ENCODE measurements at places on chromosomes 2 and 18. TPM values are rescaled to one million over a fixed set of nuclear protein-coding genes. Genes with fewer than 3 reads are reported as not detected.

STPG4 gene
- total RNA-seq: 0.16 TPM

SLC19A3 gene
- total RNA-seq: 1.5 TPM

CDK15 gene
- total RNA-seq: 0.12 TPM

SLC5A7 gene
- not detected for total RNA-seq

CELF4 gene
- total RNA-seq: not detected

CD8B2 gene
- total RNA-seq: not detected

ZAP70 gene
- 0.76 TPM for total RNA-seq

SIGLEC15 gene
- total RNA-seq: not detected

TNP1 gene
- total RNA-seq: not detected

ACAA2 gene
- total RNA-seq: 27.6 TPM

ST6GAL2 gene
- total RNA-seq: 2.5 TPM

SPP2 gene
- not detected for total RNA-seq

RFX8 gene
- not detected for total RNA-seq

RAB6C gene
- not detected for total RNA-seq

VWA3B gene
- total RNA-seq: 0.40 TPM

MAP3K19 gene
- not detected for total RNA-seq

CPS1 gene
- 4.7 TPM for total RNA-seq

CFC1 gene
- not detected for total RNA-seq

CNGA3 gene
- not detected for total RNA-seq

UPP2 gene
- not detected for total RNA-seq

SLC8A1 gene
- total RNA-seq: 1.3 TPM

CD226 gene
- 0.44 TPM for total RNA-seq

IL36A gene
- total RNA-seq: 167 TPM

MLPH gene
- 5.3 TPM for total RNA-seq

POLE4 gene
- total RNA-seq: 42.4 TPM

ALPG gene
- not detected for total RNA-seq

KCMF1 gene
- 80.7 TPM for total RNA-seq

ITGB1BP1 gene
- 53.8 TPM for total RNA-seq

SDC1 gene
- 477 TPM for total RNA-seq

ITGB6 gene
- total RNA-seq: 24.2 TPM

ELOA2 gene
- not detected for total RNA-seq

CCDC93 gene
- total RNA-seq: 11.5 TPM

MGAT4A gene
- 5.6 TPM for total RNA-seq

TUBA4B gene
- not detected for total RNA-seq

NPHP1 gene
- 0.84 TPM for total RNA-seq

OSGEPL1 gene
- 3.7 TPM for total RNA-seq

BOLL gene
- not detected for total RNA-seq

BOK gene
- total RNA-seq: 35.0 TPM

UGT1A7 gene
- 13.9 TPM for total RNA-seq

TMEM247 gene
- total RNA-seq: not detected

MROH2A gene
- 0.52 TPM for total RNA-seq

POMC gene
- 0.44 TPM for total RNA-seq

ANTXR1 gene
- total RNA-seq: 13.9 TPM

MITD1 gene
- total RNA-seq: 19.0 TPM

ZNF514 gene
- total RNA-seq: 7.4 TPM

TGFA gene
- total RNA-seq: 42.6 TPM

ZNF142 gene
- 13.8 TPM for total RNA-seq
